Activated CD4-positive, CD25-positive, alpha-beta regulatory T cell (primary cell): ENCODE measurements at places on chromosomes 1 and 21.

- DNase-seq = no peak
Observed at GRCh38 chr1:97209381-97209957, 487.9 kb downstream of the PTBP2 start.

DNA sequence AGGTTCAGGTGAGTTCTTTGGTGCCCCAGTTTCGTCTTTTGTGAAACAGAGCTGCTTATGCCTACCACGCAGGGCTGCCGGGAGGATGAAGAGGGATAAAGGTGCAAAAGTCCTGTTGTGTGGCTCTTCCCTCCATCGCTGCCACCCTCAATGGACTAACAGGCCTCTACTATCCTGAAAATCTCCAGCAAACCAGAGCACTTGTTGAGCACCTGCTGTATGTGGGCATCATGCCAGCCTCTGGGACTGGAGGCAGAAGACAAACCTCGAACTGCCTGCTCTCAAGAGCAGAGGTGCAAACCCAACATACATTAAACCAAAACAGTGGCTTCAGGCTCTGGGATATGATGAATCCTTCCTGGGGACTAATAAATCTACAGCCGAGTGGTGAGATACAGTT is 174.1 kb downstream of the ACTL8 start:
- DNase-seq = no peak

- no peak for DNase-seq
Observed at GRCh38 chr1:202860744-202861419, 28.1 kb downstream of the RABIF start.

DNA sequence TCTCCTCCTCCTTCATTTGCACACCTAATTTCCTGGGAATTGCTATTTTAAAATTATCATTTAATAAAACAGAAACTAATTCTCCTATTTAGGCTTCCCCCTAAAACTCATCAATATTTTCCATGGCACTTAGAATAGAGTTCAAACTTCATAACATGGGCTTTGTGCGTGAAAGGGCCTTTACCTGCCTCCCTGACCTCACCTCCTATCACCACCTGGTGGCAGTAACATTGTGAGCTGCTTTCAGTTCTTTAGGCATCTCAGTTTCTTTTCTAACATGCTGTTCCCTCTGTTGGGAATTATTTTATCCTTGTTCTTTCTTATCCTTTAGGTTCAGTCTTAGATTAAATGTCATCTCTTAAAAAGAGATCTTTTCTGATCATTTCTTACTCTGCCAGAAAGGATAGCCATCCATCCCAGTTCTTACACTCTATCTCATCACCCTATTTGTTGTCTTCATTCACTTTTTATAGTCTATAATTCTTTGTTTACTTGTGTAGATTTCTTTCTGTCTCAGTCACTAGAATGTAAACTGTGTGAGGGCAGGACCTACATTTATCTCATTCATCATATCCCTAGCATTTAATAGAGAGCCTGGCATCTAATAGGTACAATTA is 133.8 kb upstream of the KIAA1614 start:
- DNase-seq = no peak

DNA sequence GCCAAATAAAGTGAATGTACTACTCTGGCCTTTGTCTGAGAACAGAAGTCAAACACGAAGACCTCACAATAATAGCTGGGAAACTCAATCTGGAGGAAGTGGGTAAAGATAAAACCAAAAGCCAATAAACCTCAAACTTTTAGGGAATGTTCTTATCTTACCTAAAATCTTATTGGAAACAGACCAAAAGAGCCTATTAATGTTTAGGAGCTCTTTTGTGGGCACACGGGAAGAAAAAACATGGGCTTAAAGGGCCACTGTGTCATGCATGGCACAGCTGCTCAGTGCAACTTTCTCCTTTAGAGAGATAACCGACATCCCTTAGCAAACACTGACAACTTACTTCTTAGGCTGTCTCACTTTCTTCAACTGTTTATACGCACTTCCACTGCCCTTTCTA is 16.1 kb downstream of the EIF2B3 start:
- no peak for DNase-seq

DNA sequence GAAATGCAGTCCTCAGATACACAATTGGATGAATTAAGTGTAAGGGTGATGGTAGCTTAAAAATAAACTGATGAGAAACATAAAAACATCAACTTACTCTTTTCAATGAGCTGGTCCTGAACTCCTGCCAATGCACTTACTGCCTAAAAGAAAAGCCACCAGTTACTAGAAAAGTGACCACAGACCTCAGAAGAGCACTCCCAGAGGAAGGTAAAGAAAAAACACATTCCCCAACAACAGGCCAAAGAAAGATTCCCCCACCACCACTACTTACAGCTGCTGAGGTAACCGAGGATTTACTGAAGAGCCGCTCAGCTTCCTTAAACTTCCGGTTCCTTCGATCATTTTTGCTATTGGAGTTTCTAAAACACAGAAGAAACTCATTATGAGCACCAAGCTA is 5.4 kb downstream of the MEAF6 start:
- no peak for DNase-seq

DNA sequence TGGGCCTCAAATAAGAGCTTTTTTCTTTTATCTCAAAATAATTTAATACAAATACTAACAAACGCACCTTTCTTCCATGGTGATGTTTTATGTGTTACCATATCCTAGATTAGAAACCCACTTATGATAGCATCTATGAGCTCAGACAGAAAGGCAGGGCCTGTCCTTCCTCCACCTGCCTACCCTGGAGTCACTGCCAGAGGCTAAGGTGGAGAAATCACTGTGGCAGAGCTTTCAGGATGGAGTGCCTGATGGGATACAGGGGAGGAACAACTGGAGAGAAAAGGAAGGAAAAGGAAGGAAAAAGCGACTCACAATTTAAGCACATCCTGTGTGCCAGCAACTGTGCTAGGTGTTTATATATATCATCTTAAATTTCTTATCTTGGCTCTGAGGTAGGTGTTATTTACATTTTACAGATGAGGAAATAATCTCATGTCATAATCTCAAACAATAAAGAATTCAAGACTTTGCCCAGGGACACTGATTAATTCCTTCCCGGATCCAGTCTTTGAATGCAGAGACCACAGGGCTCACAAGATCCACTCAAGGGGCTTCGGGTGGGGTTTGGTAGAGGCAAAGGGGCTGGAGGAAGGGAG is 45.4 kb downstream of the RCAN1 start:
- no peak for DNase-seq

GRCh38 chr1:35500439-35500838 is 56.8 kb downstream of the KIAA0319L start:
- DNase-seq = no peak

- no peak for DNase-seq
Observed at GRCh38 chr1:41700986-41701535, 216.6 kb upstream of the EDN2 start.

DNA sequence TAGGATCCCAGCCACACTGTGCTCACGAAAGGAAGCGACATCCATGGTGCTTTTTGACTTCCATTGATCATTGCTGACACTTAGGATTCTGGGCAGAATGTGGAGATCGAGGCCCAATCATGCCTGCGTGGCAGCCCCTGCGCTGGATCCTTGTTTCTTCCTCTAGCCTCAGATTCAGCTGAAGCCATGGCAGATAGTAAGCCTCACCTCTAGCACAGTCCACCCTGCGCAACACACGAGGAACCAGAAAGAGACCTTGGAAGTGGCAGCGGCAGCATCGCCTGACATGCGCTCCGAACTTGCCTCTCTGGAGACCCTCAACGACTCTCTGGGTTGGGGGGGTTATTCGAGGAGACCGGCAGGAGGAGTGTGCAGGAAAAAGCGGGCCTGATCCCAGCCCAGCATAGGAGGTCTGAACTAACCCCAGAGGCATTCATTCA is 10.6 kb downstream of the HLX start:
- no peak for DNase-seq

GRCh38 chr1:67716800-67717199 is 31.8 kb downstream of the GADD45A start:
- DNase-seq = no peak

- no peak for DNase-seq
Observed at GRCh38 chr1:226642421-226642820, 93.9 kb downstream of the STUM start.

GRCh38 chr1:111139324-111139955 is 453 bp downstream of the DRAM2 start:
- peak; percentile 37 for DNase-seq

DNA sequence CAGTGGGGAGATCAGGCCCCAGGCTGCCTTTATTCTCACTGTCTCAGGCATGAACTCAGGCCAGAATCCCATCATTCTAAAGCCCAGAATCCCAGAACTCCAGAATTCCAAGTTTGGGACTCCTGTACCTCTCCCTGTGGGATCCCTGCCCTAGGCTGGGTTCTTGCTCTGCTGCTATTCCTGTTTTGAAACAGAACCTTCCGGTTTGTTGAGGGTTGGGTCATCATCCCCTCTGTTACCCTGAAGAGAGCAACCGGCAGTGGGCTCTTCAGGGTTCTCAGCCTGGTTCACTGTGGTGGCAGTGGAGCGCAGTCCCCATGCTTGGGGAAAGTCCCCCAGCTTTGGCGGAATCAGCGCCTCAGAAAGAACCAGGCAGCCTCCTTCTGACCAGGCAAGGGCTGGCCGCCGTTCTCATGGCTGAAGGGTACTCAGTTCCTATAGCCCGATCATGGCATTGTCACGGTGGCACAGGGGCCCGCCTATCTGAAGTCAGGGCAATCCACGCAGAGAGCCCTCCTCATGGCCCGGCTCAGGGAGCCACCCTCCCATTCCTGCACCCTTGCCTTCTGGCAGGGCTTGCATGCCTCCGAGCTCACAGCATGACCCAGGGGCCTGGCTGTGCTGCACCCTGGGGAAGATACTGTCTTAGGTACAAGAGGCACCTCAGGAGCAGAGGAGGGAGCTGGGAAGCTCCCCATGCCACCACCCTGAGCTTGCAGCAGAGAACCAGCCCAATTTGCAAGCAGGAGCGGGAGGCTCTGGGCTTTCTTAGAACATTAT is 335.6 kb upstream of the VAMP3 start:
- no peak for DNase-seq

DNA sequence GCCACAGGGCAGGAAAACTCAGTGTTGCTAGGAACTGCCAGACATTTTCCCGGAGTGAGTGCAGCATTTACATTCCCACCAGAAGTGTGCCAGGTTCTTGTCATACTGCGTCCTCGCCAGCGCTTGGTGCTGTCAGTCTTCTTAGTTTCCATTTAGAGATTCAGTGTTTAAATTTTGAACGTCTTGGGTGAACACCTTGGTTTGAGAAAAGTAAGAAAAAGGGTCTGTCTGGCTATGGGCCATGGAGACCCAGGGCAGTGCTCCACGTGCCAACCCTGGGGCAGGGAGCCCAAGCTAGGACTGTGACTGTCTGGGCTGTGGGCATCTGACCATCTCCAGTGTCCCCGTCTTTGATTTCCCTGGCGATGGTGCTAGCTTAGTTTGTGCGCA is 16.0 kb downstream of the IBA57 start:
- no peak for DNase-seq

- DNase-seq = no peak
Observed at GRCh38 chr1:44684525-44684924, 10.0 kb downstream of the ARMH1 start.

- no peak for DNase-seq
Observed at GRCh38 chr1:198638894-198639635, at the start of gene PTPRC. Gene PTPRC, plus strand, starts transcription at chr1:198639040. Its CDS starts 229 bp downstream, at chr1:198639269.

GRCh38 chr1:217948741-217949140 is 317.6 kb downstream of the SPATA17 start:
- DNase-seq = no peak

DNA sequence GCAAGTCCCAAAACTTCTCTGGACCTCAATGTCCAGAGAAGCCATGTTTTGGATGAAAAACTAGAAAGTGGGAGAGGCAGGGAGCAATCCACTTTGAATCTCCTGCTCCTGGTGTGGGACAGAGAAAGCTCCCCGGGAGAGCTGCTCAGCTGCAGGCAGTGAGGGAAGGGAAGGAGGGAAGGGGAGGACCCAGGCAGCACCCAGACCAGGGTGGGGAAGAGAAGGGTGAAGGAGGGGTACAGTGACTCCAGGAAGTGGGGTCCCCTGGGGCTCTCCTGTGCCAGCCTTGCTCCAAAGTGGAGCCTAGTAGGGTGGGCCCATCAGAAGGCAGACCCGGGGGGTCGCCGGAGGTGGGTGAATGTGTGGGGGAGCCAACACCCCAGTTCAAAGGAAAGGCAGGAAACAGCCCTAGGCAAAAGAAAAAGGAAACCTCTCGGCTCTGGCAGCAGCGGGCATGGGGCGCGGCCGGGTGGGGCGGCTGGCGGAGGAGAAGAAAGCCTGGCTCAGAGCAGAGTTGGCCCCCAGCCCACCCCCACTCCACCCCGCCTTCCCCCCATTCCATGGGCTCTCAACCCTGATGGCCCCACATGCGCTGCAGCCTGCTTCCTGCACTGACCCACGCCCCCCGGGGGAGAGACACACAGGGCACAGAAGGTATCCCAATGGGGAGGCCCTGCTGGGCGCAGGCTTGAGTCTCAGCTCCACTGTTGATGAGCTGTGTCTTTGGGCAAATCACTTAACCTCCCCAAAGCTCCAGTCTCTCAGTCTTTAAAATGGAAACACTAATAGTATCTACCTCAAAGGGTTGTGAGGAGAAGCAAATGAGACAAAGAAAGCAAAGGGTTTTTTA is 5.7 kb downstream of the LGR6 start:
- DNase-seq = no peak

- DNase-seq = no peak
Observed at GRCh38 chr1:115071012-115071664, 18.2 kb downstream of the TSPAN2 start.

- no peak for DNase-seq
Observed at GRCh38 chr21:16418642-16419041, 688.9 kb downstream of the USP25 start.

DNA sequence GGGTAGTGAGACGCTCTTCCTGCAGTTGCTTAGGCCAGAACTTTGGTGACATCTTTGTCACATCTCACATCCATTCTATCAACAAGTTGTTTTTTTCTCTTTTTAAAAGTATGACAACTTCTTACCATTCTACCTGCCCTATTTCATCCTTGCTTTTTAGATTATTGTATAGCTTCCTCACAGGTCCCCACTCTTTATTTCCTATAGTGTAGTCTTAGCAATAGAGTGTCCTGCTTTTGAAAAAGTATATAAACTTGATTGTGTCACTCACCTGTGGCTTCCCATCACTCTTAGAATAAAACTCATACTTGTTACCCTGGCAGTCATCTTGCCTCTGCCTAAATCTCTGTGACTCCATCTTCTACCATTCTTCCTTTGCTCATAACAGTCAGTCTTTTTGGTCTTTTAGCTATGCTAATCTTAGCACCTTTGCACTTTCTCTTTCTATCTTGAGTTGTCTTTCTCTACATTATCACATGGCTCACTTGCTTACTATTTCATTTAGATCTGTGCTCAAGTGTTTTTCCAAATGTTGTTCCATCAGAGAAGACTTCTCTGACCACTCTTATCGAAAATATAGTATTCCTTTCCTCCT is 9.5 kb downstream of the CDC73 start:
- no peak for DNase-seq

DNA sequence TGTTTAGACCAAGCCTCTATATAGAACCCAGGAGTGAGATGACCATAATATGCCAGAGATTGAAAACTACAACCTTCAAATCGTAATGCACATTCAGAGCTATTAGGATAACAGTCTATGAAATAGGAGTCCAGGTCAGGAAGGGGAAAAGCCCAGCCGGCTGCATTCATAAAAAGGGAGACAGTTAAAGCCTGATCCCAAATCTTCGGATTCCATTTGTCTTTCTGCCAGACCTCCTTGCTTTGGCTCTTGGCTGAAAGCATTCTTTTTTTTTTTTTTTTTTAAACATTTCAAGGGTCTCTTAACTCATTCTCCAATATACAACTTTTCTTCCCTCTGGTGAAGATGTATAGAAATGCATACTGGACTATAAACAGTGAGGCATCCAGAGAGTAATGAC is 81.1 kb downstream of the NTPCR start:
- DNase-seq = no peak
